ENCODE measurements at places on chromosomes 4 and X.
A peak's percentile ranks its signal among the peaks of the same experiment; 100 is the strongest.

DNA sequence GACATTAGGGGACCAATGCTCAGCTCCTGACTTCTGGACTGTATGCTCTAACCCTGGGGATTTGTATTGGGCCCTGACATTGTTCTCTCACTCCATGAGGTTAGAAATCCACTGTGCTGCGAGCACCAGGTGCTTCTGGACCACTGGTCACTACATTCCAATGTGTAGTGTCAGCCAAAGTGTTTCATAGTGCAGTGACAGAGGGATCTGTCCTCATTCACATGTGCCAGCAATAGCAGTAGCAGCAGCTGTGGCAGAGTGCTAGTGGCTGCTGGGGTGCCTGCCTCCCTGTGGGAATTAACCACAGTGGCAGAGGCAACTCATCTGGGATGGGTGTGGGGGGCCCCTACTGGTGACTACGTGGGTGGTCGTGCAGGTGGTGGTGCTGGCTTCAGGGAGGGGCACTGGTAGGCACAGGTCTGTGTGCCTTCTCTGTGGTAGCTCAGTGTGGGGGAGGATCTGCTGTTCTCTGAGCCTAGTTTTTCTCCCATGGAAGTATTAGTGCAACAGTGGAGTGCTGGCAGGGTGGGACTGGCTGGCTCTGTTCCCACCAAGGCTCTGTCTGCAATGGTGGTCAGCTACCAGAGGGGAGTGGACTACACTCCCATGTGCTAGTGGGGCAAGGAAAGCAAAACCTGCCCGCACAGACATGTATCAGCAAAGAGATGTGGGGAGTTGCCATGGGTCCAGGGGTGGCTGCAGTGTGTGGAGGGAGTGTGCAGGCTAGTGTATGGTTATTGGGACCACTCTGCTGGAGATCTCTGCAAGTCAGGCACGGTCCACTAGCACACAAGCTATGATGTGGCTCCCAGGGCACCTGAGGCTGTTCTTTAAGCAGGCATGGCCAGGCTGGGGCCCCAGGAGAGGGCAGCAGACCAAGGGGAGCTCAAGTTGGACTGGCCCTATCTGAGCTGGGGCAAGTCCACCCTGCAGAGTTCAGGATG lies 78.5 kb downstream of the SCLT1 start:
- no peak for DNase-seq

GRCh38 chr4:165426823-165427222 lies 48.0 kb downstream of the CPE start:
- DNase-seq = no peak

DNA sequence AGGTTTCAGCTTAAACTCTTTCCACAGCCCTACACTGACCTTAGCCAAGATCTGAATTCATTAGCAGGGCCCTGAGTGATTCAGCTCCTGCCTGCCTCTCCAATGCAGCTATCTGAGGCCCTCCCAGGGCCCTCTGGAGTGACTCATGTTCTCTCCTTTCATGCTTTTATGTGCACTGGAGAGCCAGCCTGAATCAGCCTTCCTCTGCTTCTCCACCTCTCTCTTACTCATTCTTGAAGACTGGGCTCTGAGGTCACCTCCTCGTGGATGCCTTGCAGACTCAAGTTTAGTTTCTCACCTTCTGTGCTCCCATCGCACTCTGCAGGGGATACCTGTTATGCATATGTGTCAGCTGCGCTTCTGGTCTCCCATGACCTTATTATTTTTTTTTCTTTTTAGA lies 3.1 kb upstream of the OCIAD2 start:
- DNase-seq = peak; percentile 15

GRCh38 chr4:96744676-96745075 lies 904.8 kb downstream of the PDHA2 start:
- no peak for DNase-seq

GRCh38 chrX:53677286-53677685 lies 9.2 kb downstream of the HUWE1 start:
- DNase-seq = no peak

DNA sequence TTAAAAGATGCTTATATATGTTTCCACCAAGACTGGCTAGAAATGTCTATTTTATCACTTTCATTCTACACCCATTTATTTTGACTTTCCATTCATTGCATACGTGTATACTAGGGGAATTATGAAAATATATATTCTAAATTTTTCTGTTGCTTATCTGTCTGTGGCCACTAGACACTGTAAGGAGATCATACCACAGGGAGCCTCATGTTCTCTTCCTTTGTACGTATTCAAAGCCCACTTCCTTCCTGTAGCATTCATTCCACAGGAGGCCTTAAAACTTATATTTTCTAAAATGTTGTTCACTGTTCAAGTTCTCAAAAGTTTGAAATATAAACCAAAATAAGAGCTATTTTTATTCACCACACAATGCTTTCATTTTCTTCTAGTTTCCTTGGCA lies 1848.9 kb upstream of the TENM3 start:
- no peak for DNase-seq

DNA sequence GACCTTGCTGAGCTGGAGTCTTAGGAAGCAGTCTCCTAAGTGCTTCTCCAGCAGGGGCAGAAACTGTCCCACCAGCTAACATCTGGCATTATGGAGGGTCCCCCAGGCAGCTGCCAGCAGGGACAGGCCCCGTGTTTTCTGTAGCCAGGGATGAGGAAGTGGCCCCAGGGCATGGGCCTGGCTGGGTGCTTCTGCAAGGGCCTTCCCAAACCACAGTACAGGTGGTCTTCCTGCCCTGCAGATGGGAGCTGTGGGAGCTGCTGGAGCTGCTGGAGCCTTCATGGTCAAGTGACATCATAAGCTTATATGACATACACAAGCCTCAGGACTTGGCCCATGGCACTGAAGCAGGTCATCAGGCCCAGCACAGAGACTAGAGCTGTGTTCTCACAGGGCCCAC lies 5.0 kb upstream of the MSANTD1 start:
- no peak for DNase-seq

DNA sequence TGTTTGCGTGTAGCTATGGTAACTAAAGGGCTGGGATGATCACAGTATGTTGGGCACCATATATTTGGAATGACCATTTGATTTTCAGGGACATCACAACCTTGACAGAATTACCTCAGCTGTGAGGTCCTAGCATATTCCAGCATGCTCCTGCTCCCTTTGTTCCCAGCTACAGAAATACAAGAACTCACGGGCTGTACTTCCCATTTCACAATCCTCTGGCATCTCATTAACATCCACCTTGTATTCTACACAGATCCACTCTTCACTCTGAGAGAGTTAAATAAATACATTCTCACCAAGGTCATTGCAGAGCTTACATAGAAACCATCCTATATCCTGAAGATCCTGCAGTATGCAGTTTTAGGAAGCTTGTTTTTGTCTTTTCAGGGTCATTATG lies 169.7 kb downstream of the FRMPD4 start:
- no peak for DNase-seq

DNA sequence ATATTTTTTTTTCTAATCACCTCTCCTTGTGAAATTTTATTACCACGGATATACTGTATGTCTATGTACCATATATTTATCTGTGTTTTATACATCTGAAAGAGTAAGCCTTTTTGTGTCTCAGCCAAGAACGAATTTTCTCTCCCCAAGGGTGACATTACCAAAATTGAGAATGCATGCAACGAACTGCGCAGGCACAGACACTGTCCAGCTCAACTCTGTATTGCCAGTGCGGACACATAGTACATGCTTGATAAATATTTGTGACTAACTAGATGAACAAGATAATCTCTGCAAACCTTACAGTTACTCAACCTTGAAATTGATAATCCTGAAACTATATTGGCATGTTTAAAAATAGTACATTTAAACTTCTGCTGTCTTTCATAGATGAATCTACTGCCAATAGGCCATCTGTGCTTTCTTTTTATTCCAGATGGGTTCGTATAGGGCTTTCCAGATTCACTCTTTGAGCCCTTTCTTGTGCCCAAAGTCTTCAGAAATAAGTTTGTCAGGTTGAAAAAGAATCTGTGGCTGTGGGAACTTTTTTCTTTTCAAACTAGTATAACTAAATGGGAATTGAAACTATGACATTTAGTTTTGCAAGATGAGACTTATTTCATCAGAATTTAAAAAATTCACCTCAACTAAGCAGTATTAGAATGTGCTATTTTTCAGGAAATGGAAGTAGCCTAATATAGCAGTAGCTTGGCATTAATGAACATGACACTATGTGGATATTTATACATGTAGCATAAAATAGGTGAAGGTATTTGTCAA lies 38.9 kb downstream of the DTHD1 start:
- no peak for DNase-seq

DNA sequence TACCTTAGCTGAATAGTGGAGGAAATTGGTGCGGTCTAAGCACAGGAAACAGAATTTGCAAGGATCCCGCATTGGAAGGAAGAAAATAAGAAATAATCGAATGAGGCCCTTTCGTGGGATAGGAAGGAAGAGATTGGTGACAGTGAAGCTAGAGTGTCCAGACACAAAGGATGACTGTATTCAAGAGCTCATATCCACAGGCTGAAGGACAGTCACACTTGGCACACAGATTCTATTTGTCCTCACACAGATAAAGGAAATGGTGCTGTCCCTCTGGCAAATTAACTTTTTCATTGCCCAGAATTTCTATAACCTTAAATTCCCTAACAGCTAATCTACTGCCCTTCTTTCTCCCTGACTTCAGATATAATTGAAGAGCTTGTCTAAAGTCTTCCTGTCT lies 2188.9 kb upstream of the TENM3 start:
- DNase-seq = no peak

DNA sequence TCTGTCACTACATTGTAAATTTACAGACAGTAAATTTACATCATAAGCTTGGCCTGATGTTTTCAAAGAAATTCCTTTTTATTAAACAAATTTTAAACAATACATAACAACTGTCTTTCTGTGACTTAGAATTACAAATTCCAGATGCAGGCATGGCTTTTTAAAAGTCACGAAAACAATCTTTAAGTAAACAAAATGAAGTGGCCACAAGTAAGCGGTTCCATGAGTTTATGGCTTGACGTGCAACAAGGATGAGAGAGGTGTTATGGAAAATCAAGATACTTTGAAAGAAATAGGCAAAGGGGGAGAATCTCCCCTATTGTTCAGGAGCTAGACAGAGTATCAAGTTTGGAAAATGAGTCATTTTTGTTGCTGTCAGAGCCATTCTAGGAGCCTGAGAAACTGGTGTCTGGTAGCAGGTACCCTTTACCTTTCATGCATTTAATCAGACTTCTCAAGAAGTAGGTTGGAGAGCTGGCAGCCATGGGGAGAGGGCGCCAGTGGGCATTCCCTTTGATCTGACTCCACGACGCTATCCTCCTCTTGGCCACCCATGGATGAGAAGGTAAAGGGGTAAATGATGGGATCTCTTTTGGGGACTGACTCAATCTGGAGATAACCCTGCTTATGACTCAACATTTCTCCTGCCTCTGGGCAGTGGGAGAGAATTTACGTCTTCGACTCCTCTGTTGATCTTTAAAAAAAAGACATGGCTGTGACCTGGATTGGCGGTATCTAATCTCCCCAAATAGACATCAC lies 217.2 kb downstream of the SPRY1 start:
- DNase-seq = no peak

DNA sequence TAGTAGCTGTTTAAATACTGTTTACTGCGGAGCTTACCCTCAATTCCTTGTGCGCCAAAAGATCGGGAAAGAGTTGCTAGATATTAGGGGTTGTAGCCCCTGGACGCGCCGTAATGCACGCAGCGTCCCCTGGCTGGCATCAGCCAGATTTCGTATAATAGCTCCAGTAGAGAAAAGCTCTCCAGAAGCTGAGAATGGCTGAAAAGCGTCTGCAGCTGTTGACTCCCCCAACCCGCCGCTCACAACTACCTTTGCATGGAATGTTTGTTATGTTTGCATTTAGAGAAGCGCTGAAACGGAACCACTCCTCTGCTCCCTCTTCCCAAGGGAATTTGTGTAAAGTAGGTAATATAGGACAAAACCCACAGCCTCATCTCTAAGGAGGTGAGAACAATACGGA lies 3.7 kb downstream of the DOCK11 start:
- no peak for DNase-seq

DNA sequence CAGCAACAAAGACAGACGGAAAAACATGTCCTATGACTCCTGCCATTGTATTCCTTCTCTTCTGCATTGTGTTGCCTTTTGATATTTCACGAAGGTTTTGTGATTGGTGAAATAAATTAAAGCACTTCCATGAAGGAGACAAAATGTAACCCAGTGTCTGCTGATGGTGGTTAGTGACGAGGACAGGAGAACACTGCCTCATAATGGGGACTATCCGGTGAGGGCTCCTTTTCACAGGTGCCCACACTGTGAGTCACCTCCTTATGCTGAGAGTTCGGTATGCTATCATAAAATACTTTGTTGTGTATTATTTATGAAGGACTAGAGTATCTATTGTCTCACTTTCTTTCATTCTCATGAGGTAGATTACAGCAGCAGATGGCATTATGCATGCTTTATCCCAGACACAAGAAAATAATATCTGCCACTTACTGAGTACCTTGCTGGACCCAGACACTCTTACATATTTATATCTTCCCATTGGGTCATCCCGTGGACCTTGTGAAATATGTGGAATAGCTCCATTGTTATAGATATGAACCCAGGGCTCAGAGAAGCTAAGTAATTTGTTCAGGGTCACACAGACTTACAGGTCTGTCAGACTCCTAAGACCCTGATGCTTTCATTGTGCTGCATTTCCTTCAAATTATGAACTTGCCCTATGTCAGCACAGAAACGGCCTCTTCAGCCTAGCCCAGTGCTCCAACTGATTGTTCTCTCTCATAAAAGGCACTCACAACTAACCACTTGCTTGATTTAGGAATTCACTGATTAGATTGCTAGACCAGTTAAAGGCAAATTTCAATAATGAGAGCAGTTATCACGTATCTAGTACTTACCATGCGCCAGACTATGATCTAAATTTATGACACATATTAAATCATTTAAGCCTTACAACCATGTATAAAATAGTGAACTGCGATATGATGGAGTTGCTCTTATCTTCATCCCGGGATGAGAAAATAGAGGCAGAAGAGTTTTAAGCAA lies 31.2 kb downstream of the PLS3 start:
- no peak for DNase-seq

- DNase-seq = no peak
Measured at GRCh38 chr4:123783151-123783790, 386.7 kb downstream of the SPRY1 start.

DNA sequence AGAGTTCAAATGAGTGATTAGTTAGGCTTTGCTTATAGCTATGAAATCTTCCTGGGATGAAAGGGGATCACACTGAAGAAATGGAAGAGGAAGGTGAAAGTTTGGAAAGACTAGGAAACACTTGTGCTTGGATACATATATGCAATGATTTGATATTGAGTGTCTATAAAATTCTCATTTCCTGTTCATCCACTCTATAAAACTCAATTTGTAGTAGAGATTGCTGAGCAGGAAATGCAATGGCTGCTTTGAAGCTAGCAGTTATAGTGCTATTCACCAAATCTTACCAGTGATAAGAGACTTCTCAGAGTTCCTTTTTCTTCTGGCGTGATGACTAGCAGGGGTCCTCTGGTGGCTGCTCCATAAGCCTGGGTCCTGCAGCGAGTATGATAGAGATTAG lies 128.1 kb upstream of the HPF1 start:
- DNase-seq = no peak

- no peak for DNase-seq
Measured at GRCh38 chr4:152707632-152708031, 27.8 kb upstream of the TMEM154 start.
